ENCODE measurements at places on chromosomes 13 and 19.

DNA sequence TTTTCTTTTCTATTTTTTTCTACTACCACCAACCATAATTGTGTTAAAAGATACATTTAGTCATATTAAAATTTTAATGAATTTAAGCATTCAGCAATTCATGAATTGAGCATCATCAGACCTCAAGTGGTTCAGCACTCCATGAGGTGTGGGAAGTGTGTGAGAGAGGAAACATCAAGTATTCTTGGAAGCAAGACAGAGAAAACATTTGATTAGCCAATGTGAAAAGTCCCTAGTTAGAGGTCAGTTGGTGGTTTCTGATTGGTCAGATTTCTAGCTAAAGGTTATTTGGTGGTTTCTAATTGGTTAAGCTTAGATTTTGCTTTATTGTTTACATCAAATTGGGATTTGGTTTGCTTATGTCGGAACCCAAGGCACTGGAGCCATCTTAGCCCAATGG lies 134.7 kb downstream of the KLF5 start:
- no peak for DNase-seq

GRCh38 chr19:7734220-7735203 lies 2.6 kb upstream of the CLEC4G start:
- no peak for DNase-seq

- no peak for DNase-seq
Measured at GRCh38 chr13:36857253-36857652, 38.2 kb downstream of the RFXAP start.

DNA sequence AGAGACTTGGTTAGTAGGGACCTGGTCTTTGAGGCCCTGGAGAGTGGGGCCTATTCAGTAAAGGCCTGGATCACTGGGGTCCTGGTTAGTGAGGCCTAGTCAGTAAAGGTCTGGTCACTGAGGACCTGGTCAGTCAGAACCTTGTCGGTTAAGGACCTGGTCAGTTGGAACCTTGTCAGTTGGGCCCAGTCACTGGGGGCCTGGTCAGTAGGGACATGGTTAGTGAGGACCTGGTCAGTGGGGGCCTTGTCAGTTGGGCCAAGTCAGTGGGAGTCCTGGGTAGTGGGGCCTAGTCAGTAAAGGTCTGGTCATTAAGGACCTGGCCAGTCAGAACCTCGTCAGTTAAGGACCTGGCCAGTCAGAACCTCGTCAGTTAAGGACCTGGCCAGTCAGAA lies 43.2 kb upstream of the TPM4 start:
- no peak for DNase-seq

DNA sequence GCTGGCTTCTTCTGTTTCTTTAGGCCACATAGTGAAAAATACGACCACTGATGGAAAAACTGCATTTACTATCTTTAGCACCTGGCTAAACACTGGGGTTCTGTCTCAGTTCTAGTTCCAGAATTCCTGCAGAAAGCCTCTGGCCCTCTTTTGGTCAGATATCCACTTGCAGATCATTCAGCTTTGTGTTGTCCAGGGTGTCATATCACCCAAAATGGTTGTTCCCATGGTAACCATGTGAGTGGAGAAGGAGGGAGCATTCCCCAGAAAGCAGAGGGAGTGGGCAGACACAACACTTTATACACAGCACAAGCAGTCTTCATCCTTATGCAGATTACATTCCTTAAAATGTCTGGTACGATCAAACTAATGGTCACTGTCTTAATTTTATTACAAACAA lies 73.5 kb downstream of the CAB39L start:
- no peak for DNase-seq

DNA sequence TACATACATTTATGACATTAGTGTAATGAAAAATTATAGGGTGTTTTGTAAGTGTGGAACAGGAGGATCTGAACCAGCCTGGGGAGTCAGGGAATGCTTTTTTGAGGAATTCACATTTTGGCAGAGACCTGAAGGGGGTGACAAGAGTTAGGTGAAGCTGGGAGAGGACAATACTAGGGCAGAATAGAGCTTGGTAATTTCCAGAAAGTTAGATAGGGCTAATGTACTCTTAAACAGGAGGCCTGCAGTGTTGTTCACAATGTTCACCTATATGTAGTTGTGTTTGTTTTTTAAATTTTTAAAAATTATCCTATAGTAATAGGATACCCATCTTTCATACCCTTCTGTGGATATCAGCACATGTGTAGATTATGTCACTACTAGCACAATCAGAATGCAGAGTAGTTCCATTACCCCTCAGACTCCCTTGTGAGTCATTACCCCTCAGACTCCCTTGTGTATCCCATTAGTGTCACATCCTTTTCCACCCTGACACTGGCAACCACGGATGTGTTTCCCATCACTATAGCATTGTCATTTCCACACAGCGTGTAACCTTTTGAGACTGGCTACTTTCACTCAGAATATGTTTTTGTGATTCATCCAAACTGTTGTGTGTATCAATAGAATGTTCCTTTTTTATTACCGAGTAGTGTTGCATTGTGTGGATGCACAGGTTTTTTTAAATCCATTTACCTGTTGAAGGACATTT lies 43.1 kb downstream of the PCCA start:
- no peak for DNase-seq

DNA sequence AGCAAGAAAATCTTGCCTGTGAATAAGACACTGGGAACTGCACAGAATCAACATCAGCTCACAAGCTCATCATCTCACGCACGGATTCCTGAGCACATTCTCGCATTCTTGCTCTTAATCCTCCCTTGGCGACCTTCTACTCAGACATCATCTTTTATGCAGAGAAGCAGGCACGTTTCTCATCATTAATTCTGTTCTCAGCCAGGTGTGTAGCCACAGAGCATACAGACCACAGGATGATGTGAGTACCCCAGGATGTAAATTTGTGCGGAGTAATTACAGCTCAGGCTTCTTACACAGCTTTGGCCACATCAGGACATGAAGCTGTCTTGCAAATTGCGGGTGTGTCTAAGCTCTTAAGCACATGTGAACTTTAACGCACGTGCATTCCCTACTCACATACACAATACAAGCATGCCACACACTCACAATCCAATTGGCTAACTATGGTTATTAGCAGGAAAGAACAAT lies 36.5 kb upstream of the SACS start:
- no peak for DNase-seq

GRCh38 chr19:1042689-1043511 lies 3.0 kb downstream of the ABCA7 start:
- no peak for DNase-seq

DNA sequence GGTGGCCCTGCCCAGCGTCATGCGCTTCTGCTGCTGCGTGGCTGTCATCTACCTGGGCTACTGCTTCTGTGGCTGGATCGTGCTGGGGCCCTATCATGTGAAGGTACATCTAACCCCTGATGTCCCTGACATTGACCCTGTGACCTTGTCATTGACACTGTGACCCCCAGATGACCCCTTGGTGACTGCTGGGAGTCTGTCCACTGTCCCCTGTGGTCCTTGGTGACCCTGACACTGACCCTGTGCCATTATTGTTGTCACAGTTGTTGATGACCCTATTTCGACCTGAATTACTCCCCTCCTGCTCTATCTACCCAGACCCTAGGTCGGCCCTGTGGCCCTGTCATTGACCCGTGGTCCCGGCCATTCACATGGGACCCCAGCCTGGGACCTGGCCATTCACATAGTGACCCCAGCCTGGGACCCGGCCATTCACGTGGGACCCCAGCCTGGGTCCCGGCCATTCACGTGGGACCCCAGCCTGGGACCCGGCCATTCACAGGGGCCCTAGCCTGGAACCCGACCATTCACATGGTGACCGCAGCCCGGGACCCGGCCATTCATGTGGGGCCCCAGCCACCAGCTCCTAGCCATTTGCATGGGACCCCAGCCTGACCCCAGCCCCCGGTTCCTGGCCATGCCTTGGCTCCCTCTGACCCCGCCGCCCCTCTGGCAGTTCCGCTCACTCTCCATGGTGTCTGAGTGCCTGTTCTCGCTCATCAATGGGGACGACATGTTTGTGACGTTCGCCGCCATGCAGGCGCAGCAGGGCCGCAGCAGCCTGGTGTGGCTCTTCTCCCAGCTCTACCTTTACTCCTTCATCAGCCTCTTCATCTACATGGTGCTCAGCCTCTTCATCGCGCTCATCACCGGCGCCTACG lies 5.7 kb upstream of the PNPLA6 start:
- no peak for DNase-seq
